GM03348 (cell line): ENCODE measurements at places on chromosomes 2 and 18.

- peak; percentile 31 for DNase-seq
These were observed 34.0 kb downstream of the LOXHD1 start for GRCh38 chr18:46622999-46623398.

GRCh38 chr2:138572318-138572717 is 70.7 kb downstream of the SPOPL start:
- no peak for DNase-seq

DNA sequence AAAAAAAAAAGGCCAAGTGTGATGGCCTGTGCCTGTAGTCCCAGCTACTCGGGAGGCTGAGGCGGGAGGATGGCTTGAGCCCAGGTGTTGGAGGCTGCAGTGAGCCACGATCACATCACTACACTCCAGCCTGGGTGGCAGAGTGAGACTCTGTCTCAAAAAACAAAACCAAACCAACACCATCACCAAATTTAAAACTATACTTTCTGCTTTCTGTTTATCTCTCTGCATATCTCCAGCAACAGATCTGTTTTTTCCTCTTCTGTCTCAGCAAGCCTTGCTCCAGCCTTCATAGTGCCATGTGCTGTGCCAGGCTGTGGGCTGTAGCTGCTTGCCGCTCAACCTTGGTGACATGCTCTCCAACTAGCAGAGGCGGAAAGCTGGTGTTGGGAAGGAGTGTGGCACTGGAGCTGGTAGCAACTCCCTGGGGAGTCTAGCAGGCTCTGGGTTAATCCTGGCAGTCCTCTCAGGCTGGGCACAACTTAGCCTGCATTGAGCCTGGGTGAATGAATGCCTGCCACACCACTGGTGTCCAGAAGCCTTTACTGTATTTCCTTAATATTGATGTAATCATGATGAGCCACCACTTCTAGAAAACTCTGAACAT is 204.1 kb downstream of the LDLRAD4 start:
- no peak for DNase-seq

GRCh38 chr2:19949071-19949470 is 40.8 kb downstream of the WDR35 start:
- DNase-seq, result peak; percentile 60

DNA sequence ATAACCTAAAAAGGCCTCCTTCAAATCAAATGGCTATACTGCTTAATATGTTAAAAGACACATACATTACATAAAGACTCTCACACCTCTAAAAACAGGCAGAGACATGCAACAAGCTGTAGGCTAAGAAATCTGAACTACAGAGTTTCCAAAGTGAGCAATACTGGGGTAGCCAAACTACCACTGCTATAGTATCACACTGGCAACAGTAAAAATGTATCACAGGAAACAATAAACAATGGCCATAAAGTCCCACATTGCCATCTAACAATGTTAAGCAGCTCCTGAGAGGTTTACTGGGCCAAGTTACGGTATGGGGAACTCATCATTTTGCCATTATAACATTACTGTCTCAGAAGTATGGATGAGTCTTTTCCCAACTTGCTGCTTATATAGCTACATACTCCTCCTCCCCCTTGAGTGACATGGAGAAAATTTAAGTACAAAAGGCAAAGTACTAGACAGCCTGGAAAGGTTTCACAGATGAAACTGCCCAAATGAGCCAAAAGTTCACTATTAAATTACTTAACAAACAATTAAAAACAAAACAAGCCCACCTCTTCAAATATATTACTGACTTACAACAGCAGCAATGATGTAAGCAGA is 50.3 kb downstream of the SS18 start:
- DNase-seq, result no peak

GRCh38 chr2:97645112-97645694 is 659 bp upstream of the COX5B start:
- DNase-seq, result no peak

GRCh38 chr2:102438578-102438977 is 15.6 kb downstream of the IL18RAP start:
- no peak for DNase-seq

DNA sequence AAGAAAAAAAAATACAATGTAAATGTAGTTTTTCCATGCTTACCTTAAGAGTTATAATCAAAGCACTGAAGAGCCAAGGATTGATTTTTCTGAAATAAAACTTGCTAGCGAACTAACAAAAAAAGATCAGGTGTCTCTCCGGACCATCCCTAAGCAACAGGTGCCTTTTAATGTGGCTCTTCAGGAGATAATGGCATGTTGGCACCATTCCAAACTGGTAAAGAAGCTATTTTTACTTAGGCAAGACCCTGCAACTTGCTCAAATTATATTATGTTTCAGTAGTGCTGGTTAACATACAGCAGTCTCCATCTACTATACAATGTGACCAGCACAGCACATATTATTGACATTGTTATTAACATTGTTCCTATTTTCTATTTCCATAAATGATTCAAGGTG is 2.3 kb upstream of the GCC2 start:
- DNase-seq, result no peak

GRCh38 chr2:172931918-172932520 is 143.6 kb upstream of the MAP3K20 start:
- DNase-seq, result peak; percentile 63

GRCh38 chr2:33289961-33290360 is 186.5 kb upstream of the RASGRP3 start:
- no peak for DNase-seq

DNA sequence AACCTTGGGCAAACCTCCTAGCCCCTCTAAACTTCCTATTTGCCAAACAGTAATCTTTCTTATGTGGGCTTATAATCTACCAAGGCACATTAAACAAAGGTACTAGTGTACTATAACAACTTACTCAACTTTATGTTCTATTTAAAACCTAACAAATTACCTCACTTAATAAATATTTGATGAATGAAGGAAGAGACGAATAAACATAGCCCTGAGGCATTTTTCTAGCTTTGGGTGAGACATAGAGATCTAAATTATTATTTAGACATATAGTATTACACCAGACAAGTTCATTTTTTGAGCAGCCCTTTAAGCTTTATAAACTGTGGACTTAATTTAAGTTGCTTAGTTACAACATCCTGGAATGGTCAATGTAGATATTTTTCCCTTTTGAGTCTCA is 104.6 kb downstream of the UNC80 start:
- no peak for DNase-seq

GRCh38 chr18:8717011-8717770 is 11.8 kb downstream of the MTCL1 start:
- no peak for DNase-seq

DNA sequence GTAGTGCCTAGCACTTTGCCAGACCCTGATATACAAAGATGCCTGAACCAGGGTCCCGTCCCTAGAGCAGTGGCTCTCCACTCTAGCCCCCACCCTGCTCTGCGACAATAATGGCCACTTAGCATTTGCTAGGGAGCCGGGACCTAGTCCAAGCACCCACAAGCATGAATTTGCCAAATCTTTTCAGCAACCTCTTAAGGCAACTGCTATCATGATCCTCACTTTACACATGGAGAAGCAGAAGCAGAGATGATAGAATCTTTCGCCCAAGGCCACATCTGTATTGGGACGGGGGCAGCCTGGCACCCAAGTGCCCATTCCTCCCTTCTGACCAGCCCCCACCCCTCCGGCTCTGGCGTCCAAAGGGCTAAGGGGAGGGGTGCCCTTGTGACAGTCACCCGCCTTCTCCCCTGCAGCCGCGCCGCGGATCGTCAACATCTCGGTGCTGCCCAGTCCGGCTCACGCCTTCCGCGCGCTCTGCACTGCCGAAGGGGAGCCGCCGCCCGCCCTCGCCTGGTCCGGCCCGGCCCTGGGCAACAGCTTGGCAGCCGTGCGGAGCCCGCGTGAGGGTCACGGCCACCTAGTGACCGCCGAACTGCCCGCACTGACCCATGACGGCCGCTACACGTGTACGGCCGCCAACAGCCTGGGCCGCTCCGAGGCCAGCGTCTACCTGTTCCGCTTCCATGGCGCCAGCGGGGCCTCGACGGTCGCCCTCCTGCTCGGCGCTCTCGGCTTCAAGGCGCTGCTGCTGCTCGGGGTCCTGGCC is 13.0 kb downstream of the SIGLEC15 start:
- DNase-seq, result peak; percentile 44

GRCh38 chr2:70045405-70045804 is 41.9 kb upstream of the PCBP1 start:
- no peak for DNase-seq

DNA sequence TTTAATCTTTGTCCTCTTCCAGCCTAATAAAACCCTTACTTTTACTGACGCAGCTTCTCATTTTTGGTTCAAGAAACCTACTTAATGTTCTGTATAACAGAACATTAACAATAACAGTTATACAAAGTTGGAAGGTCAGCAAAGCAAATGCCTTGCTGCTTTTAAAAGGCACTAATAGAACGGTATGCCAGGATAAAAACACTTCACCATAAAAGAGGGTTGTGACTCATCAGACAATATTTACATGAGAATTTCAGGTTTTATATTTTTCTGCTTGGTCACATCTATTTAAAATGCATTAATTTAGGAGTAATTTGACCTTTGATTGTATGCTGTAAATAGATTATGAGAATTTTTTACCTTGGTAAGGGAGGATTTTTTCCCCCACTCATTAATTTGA is 3.0 kb downstream of the KLHL41 start:
- no peak for DNase-seq

DNA sequence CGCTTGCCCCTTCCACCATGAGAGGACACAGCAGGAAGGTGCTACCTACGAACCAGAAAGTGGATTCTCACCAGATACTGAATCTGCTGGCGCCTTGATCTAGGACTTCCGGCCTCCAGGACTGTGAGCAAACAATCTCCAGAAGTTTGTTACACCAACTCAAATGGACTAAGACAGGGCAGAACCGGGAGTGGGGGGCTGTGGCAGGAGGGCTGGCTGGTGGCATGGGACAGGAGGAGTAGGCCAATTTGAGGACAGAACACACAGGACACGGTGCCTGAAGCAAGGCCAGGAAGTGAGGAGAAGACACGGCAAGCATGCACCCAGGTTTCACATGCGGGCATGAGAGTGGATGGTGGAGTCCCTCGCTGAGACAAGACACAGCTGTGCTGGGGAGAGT is 40.1 kb downstream of the CRACDL start:
- DNase-seq, result no peak
